ENCODE measurements at places on chromosomes 5 and 9.

DNA sequence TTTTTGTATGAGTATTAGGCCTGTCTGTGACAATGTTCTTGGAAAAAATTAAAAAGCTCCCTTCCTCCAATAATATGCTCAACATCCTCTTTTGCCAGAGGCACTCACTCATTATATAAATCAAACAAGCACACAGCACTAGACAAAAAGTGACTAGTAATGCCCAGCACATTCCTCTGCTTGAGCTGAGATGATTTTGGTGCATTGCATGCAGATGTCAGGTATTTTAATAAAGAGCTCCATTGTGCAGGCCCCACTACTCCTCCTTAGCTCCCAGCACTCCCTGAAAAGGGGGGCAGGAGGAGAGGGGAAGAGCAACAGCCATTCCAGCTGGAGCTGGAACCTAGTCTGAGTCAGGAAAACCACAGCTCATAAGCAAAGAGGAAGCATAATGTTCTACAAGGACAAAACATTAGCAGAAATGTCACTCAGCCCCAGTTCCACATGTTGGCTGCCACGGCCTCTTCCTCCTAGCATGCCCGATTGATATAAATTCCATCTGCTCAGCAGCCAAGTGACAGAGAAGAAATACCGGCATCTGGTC is 348.5 kb downstream of the BNC2 start:
- peak; percentile 19 for DNase-seq

DNA sequence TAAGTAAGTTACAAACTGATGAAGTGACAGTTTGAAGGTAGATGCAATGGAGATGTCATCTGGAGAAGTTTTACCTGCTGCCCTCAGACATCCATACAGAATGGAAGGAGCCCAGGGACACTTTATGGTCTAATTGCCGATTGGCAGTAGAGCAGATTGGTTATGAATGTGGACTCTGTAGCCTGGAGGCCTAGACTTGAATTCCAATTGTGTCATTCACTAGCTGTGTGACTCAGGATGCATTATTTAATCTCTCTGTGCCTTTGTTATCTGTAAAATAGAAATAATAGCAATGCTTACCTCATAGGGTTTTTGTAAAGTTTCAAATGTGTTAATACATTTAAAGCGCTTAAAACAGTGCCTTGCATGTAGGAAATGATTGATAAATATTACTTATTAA is 5.2 kb upstream of the TCERG1 start:
- no peak for DNase-seq

DNA sequence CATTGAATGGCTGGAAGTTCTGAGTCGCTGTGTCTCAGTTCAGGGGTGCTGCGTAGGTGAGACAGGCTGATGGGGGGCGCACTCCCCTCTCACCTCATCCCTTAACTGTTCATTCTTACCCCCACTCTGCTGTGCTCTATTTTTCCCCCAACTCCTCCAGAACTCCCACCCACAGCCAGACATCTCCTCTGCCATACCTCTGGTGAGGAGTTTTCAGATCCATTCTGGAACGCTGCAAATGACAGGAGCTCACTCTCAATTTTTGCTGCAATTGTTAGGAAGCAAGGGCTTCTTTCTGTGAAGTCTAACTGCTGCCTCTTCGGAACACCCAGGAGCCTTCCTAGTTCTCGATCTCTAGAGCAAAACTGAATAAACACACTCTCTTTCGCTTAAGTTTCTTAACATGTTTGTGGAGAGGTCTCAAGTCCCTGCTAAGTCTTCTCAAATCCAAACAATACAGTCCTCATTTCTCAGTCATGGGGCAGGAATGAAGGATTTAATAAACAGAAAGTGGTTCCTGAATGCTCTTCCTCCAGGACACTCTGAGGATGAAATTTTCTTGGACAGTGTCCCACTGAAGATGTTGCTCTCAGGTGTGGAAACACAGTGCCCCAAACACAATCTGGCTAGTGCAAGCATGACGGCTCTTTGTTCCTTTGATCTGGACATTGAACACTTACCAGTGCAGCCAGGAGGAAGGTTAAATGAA is 387.7 kb downstream of the KDM4C start:
- no peak for DNase-seq

DNA sequence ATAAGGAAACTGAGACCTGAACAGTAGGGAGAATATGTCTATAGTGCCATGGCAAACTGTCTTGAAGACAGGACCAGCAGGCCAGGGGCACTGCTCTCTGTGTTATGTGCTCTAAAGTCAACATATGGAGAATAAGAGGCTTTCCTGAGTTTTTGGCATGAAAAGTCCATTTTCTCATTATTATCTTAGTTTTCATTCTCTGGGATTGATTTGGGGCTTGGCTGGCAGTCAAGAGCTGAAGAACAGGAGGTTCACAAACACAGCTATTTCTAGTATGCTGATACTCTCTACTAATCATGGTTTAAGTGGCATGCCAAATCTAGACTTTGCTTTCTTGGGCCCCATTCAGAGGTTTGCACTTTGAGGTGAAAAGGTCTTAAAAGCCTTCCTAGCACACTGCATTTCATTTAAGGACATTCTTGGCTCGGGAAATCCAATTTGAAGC is 404.4 kb downstream of the ZNF608 start:
- DNase-seq = no peak

Data from kidney capillary endothelial cell (primary cell).